HT-29 (cell line): ENCODE measurements at places on chromosomes 2 and 18. TPM values are rescaled to one million over a fixed set of nuclear protein-coding genes. Genes with fewer than 3 reads are reported as not detected.

GRCh38 chr2:41379496-41380221 lies 668.2 kb upstream of the PKDCC start:
- DNase-seq = no peak

GRCh38 chr2:33670392-33670937 lies 71.4 kb upstream of the FAM98A start:
- DNase-seq = peak; percentile 38

- DNase-seq = no peak
Measured at GRCh38 chr2:141492816-141493215, 638.0 kb downstream of the LRP1B start.

DNA sequence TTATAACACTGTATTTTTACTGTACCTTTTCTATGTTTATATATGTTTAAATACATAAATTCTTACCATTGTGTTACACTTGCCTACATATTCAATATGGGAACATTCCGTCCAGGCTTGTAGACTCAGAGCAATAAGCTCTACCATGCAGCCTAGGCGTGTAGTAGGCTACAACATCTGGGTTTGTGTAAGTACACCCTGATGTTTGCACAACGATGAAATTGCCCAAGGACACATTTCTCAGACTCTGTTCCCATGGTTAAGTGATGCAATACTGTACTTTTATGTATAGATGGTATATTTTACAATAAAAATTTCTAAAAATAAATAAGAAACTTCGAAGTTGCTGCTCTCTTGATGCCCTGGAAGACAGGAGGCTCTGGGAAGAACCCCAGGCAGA lies 38.4 kb downstream of the YPEL5 start:
- no peak for DNase-seq

DNA sequence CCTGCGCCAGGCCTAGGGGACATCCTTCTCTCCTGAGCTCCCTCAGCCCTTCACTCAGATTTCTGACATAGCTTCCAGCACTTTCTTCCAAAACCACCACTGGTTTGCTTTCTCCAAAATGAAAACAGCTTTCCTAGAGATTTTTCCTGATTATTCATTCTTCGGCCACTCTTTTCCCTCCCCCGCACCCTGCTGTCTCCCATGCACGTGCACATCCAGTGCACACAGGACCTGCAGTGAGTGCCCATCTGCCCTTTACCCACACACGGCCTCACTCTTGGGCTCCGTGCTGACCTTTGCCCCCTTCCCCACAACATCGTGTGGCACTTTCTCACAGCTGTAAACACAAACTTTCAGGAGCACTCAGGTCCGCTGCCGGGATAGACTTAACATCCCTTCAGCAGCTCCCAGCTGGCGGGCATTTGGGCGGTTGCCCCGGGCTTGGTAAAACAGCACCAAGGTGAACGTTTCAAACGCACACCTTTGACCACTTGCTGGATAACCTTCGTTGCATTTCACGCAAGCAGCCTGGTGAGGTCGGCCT lies 25.8 kb downstream of the KIF1A start:
- DNase-seq = no peak

- DNase-seq = no peak
Measured at GRCh38 chr2:221402072-221402471, 170.0 kb downstream of the EPHA4 start.

DNA sequence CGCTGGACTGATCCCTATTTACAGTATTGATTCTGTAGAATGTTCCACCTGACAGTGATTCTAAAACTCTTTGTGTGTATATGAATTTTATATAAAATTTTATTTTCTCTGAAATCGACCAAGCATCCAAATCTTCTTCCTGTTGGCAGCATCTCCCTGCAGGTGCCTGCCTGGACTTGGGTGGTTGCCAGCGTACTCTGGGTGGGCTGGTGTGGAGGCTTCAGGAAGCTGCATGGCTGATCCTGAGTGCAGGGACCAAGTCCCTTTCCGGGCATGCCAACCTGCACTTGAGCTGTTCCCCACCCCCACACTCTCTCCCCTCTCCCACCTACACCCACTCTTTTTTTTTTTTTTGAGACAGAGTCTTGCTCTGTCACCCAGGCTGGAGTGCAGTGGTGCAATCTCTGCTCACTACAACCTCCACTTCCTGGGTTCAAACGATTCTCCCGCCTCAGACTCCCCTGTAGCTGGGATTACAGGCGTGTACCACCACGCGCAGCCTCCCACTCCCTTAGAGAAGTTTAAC lies 53.2 kb upstream of the ALKAL2 start:
- no peak for DNase-seq

- DNase-seq = no peak
Measured at GRCh38 chr2:11329776-11330175, 14.7 kb downstream of the ROCK2 start.

DNA sequence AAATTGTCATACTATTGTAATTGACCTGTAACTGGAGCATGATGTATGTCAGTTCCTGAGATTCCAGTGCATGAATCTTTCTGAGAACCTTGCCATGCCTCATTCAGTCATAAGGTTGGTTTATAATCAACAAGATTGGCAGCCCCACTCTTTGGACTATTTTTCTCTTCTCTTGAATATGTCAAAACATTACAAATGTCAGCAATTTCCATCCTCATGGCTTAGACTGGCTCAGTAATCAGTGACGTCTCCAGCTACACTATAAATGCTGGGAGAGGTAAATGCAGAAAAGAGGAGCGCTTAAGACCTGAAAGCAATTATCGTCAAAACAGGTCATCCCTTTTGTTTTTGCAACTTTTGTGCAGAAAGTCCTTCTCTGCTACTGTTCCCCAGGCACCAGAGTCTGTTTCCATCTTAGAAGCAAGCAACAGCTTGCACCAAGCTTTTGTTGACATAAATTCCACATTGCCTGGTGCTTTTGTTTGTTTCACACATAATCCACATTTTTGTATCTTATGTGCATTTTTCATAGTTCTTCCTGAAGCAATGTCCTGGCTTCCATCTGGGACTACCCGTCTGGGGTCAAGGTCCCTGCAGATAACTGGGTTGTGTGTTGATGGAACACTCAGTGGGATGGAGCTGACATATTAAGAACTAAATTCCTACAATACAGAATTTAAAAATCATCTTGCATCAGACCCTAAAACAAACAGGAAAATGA lies 149.8 kb downstream of the OSR1 start:
- DNase-seq = no peak

DNA sequence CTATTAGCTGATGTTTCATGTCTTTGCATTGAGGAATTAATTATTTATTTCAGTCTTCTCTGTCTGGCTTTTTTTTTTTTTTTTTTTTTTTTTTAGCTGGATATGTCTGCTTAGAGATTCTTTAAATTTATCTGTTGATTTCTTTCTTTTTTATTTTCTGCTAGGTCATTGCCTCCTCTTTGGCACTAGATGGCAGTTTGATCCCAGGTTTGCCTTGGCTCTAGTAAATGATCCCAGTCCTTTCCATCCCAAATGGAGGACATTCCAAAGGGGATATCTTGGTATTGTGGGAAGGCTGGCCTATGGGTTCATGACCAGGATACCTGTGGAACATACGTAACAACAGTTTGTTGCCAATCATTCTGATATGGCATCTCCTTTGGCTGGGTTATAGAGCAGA lies 339.5 kb upstream of the GCFC2 start:
- DNase-seq = no peak

- DNase-seq = no peak
Measured at GRCh38 chr2:131121464-131121863, 16.3 kb downstream of the PLEKHB2 start.

- DNase-seq = no peak
Measured at GRCh38 chr2:207110310-207110709, 55.4 kb downstream of the KLF7 start.

GRCh38 chr2:234476766-234477165 lies 20.1 kb downstream of the ARL4C start:
- no peak for DNase-seq

DNA sequence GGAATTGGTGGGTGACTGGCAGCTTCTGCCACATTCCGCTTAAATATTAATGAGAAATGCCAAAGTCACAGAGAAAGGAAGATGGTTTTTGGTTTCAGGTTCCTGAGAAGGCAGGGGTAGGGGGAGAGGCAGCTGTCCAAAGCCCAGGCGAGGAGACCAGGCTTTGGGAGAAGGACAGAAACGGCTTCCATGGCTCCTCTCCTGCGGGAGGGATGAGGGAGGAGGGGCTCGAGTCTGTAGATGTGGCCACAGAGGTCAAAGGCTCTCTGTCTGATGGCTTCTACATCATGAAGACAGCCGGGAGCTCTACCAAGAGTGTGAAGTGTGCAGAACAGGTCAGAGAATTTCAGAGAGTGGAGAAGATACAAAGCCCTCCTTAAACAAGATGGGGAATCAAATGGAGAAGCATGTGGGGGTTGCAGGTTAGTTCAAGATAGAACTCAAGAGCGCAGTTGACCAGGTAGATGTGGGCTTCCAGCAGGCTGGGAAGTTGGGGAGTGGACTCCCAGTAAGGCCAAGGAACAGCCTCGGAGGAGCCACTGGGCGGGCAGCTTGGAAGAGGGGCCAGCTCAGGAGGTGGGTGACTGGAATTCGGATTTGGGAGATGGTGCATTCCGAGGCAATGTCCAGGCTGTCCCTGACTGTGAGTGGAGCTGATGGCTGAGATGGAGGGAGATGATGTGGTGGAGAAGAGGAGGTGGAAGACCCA lies 23.8 kb upstream of the HPCAL1 start:
- no peak for DNase-seq

DNA sequence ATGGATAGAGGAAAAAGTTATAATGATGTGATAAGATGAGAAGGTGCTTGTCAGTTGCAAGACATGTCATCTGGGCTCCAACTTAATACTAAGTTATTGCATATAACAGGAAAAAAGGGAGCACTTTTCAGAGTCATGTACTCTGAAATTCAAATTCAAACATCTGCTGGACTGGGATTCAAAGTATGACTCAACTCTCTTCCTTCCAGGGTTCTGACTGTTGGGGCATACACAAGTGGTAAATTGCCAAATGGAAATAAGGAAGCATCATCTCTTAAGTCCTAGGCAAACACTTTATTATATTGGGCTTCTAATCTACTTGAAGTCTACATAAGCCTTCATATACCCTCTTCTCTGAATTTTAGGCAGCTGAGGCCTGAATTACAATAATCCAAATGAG lies 44.9 kb downstream of the ZBTB14 start:
- no peak for DNase-seq

GRCh38 chr2:204687776-204688175 lies 142.5 kb downstream of the PARD3B start:
- DNase-seq = no peak

DNA sequence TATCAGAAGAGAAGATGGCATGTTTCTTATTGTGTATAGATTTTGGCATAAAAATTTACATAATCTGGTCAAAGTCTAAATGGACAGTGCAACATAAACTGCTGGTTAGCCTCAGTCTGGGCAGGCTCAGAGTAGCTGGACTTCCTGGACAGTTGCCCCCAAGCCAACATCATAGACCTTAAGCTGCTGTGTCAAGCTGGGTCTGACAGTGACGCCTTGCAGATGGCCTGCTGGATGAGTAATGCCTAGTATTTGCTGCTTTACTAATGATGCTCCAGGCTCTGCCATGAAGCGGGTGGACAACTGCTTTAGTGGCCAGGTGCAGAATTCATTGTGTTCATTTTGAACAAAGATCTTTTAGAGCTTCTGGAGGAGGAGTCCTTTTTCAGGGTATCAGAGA lies 603.7 kb upstream of the ZEB2 start:
- no peak for DNase-seq

DNA sequence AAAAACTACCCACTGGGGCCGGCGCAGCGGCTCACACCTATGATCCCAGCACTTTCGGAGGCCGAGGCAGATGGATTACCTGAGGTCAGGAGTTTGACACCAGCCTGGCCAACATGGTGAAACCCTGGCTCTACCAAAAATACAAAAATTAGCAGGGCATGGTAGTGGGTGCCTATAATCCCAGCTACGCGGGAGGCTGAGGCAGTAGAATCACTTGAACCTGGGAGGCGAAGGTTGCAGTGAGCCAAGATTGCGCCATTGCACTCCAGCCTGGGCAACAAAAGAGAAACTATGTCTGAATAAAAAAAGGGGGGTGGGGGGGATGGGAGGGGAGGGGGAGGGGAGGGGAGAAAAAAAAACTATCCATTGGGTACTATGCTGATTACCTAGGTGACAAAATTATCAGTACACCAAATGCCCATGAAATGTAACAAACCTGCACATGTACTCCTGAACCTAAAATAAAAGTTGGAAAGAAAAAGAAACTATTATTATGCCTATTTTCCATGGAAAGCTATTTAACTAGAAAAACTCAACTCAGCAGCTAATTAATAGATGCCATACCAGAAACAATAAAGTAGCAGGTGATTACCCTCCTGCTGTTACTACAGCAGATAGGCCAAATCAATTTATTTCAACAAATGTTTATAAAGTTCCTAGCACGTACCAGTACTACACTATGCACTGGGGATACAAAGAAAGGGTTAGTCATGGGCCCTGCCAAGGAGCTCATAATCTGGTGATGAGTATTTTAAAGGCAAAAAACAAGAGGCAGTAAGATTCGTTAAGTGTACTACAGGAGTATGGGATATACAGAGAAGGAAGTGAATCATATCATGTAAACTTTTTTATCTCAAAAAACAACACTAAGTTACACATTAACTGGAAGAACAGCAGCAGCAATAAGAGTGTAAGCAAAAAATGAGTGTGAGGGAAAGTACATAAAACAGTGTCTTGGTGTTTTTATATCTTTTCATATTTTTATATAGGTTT lies 112.8 kb upstream of the SLC39A10 start:
- peak; percentile 70 for DNase-seq

DNA sequence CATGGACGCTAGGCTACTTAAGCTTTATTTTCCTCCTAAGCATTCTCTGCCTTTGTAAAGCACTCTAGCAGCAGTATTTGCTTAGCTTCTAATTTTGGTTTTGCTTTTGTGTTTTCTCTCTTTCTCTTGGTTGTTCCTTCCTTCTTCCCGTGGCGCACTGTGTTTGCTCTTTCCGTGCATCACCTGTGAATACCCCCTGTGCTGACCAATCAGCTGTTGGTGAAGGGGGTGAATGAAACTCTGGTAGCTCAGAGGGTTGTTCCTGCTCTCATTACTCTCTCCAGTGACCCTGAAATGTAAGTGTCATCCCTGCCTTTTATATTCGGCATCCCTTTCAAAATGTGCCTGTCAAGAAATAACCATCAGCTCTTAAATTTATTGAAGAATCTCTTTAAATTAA lies 45.5 kb upstream of the TNFRSF11A start:
- DNase-seq = no peak

GRCh38 chr2:196591004-196591403 lies 48.5 kb upstream of the CCDC150 start:
- no peak for DNase-seq

DNA sequence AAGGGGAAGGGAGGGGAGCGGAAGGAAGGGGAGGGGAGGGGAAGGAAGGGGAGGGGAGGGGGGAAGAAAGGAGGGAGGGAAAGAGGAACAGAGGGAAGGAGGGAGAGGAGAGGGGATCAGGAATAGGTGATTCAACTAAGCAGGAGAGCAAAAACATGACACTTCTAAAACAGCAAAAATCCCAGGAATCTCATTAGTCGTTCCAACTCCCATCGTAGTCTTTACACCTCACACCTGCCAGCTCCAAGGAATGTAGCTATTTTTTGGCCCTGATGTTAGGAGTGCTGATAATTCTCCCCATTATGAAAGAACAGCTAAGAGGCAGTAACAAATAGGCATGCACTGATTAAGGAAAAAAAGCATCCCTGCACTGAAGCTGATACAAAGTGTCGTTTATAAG lies 709.9 kb upstream of the PKDCC start:
- DNase-seq = no peak

COL3A1 gene
- not detected in 2 replicates for total RNA-seq

QPCT gene
- total RNA-seq = 54.2 and 54.3 TPM in 2 replicates

MROH2A gene
- total RNA-seq = 2.4 and 2.8 TPM in 2 replicates

TUBA4B gene
- total RNA-seq = not detected in 2 replicates

VWC2L gene
- total RNA-seq = not detected in 2 replicates

LRRTM1 gene
- not detected in 2 replicates for total RNA-seq

ACTR2 gene
- 32.8 and 33.6 TPM in 2 replicates for total RNA-seq

VWA3B gene
- not detected in 2 replicates for total RNA-seq

SAG gene
- not detected in 2 replicates for total RNA-seq

GCFC2 gene
- 11.3 and 16.7 TPM in 2 replicates for total RNA-seq

CD8B2 gene
- total RNA-seq = not detected in 2 replicates

RDH14 gene
- 18.7 and 19.6 TPM in 2 replicates for total RNA-seq
